ENCODE measurements at places on chromosomes 1 and 21.

DNA sequence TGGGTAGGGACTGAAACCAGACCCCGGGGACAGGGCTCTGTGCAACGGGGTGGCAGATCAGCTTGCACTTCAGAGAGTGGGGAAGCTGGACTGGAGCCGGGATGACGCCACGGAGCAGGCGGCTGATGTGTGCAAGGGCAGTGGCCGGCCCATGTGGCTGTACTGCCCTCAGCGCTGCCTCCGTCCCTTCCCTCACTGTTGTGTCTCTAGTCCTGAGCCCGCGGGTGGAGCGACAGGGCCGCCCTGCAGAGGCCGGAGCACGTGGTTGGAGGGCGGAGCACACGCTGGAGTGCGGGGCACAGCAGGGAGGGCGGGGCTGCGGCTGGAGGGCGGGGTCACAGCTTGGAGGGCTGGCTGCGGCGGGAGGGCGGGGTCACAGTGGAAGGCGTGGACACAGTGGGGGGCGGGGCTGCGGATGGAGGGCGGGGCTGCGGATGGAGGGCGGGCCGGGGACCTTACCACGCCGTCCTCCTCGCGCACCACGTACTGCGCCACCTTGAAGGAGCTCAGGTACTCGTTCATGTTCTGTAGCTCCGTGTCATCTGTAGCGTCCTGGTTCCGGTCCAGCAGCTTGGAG is 52.4 kb downstream of the CHD5 start:
- DNase-seq = peak; percentile 97

DNA sequence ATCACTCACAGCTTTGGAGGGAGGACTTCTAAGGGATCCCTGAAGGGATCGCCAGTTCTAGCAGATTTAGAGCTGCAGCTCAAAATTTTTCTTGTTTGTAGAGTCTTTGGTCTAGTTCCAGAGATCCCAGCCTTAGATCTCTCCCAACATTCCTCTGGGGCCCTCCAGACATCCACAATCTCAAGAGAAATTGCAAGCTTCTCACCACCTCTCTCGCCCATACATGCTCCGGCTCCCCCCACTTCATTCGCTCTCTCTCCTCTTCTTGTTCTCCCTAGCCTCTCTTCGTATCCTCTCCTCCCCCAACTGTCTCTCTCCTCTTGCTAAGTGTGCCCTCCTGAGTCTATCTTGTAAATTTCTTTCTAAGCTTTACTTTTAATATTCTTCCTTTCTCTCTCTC is 15.1 kb upstream of the TUT4 start:
- DNase-seq = no peak

DNA sequence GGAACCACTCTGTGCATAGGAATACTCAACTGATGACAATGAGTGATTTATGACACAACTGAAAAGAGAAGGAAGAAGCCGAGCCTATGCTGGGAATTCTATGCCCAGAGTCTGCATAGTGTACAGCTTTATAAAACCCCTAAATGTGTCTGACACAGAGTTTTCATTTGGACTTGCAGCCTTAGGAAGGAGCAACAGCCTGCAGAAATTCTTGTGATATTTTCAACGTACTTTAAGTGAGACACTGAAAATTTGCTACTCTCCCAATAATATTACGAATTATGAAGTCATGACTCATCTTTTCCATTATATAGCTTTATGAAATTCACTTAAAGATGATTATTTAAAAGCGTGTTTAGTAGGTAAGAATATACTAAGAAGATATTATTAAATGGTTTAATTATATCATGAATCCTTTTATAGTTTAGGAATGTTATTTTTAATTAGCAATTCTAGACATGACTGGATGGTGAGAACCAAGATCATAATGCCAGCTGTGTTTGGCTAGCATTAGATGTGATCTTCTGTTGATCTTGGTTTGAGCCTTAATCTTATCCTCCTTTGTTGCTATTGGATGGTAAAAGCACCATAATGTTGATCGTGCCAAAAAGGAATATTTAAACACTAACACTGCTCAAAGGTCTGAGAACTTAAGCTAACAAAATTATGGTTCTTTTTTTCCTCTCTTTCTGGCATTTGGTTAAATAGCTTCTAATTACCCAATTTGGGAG is 785.1 kb upstream of the ADGRL4 start:
- no peak for DNase-seq

DNA sequence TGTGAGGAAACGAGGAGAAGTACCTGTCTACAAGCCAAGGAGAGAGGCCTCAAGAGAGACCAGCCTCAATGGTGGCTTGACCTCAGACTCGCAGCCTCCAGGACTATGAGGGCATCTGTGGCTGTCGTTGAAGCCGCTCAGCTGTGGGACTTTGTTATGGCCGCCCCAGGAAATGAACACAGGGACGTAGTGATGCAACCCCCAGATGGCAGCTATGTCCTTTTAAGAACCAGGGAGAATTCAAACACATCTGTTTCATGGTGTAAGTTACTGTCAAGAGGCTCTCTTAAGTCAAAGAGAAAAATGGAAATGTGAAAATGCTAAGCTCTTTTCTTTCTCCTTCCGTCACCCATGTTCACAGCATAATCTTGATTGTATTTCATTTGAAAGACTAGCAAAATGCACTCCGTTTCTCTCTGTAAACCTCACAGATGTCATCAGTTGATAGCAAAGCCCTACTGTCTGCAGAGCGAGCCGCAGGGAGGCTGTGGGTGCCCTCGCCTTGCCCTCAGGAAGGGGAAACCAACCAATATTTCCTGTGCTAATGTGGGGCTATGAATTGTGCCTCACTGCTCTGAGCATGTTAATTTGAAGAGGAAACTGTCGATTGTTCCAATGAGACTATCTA is 21.3 kb downstream of the UBASH3A start:
- no peak for DNase-seq

DNA sequence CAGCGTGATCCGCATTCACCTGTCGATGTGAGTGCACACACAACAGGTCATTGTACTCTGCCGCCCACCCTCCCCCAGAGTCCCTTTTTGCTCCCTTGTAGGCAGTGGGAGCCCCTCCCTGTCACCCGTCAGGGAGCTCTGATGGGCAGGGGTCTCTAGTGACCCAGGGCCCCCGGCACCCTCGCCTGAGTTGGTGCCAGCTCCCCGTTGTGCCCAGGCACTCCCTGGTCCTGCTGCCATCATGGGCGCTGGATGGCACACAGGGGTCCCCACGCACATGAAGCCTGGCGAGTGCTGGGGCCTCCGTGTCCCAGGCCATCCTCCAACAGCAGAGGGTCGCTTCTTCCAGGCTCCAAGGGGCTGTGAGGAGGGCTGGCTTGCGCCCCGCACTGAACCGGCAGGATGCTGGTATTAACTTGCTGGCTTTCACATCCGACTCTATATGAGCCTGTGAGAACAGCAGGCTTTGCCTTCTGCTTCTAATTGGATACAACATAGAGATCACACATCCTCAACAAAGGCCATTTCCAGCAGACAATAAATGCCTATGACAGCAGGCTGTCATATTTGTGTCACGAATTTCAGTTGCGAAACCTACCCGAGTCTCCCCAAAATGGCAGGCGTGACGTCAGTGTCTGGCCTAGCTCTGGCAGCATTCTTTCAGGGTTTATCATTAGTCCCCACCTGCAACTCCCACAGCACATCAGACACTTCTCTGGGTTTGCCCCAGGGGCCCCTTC is 35.4 kb downstream of the KIAA1614 start:
- no peak for DNase-seq

DNA sequence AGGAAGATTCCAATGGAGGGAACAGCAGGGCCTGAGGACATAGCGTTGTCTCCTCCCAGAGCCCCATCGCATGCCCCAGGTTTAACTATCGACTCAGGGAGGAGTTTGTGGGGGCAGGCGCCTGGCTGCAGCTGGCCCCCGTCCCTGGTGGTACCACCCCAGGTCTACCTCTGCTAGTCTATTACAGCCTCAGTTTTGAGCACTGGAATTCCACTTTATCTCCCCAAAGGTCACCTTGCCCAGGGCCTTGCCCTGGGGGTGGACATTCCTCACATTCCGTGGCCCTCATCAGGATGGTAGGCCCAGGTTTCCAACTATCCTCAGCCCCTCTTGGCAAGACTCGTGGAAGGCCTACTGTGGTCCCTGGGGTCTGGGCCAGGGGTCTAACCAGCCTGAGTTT is 65.4 kb upstream of the SSBP3 start:
- no peak for DNase-seq

DNA sequence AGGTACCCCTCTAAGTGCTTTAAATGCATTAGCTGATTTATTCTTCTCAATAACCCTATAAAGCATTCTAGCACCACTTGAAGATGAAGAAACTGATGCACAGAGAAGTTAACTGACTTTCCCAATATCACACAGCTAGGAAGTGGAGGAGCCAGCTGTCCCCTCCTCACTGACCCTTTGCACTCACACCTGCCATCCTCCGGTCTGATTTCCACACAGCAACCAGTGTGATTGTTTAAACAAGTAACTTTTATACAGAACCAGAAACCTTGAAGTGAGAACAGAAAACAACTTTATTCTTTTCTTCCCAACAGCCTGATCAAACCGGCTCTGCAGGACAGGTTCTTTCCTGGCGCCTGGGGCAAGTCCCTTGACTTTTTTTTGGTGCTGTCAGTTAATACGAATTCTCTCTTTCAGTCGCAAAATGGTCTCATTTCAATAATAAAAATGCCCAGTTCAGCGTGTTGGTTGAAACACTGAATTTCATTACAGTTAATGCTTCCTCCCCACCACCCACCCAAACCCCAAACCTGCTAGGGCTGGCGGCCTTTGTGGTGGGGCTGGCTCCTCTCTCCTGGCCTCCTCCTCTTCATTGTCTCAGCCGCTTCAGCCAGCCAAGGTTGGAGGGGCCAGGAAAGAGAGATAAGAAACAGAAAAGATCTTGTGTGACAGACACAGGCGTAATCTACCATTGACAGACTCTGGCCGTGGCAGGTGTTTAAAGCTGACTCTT is 26.4 kb upstream of the EEIG2 start:
- peak; percentile 49 for DNase-seq

DNA sequence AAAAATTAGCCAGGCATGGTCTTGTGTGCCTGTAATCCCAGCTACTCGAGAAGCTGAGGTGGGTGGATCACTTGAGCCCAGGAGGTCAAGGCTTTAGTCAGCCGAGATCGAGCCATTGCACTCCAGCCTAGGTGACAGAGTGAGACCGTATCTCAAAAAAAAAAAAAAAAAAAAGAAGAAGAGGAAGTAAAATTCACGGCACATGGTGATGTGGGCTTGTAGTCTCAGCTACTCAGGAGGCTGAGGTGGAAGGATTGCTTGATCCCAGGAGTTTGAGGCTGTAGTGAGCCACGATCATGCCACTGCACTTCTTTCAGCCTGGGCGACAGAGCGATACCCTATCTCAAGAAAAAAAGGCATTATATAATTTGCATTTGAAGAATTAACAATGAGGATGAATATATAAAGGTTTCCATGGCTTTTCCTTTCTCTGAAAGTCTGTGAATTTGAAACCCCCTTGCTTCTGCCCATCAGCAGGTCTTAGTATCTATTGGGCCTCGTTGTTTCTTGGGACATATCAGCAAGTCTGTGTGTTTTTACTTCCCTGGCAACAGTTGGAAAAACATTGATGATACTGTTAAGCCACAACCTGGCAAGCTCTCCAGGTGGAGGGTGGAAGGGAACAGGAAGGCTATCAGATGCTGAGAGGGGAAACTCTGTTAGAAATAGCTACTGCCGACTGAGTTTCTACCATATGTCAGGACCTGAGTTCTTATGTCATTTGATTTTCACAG is 4.6 kb upstream of the PLA2G2D start:
- no peak for DNase-seq

- DNase-seq = no peak
These were observed 191.7 kb upstream of the NFIA start for GRCh38 chr1:60890664-60891063.

- peak; percentile 52 for DNase-seq
These were observed 1.5 kb downstream of the AADACL3 start for GRCh38 chr1:12717301-12717838.

DNA sequence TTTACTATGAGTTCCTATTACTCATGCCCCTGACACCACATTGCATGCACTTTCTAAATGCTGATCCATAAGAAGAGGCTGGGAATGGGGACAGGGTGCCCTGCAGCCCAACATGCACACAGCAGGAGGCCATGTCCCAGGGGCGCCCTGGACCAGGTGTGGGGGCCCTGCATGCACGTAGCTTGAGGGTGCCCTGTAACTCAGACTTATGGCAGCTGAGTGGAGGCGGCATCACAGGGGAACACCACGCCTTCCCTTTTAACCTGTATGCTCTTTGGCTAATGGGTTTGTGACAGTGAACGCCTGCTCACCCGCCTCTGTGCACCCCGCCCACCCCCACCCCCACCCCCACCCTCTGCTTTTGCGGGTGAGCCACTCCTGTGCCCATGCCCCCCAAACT is 36.1 kb downstream of the SNAP47 start:
- DNase-seq = no peak

DNA sequence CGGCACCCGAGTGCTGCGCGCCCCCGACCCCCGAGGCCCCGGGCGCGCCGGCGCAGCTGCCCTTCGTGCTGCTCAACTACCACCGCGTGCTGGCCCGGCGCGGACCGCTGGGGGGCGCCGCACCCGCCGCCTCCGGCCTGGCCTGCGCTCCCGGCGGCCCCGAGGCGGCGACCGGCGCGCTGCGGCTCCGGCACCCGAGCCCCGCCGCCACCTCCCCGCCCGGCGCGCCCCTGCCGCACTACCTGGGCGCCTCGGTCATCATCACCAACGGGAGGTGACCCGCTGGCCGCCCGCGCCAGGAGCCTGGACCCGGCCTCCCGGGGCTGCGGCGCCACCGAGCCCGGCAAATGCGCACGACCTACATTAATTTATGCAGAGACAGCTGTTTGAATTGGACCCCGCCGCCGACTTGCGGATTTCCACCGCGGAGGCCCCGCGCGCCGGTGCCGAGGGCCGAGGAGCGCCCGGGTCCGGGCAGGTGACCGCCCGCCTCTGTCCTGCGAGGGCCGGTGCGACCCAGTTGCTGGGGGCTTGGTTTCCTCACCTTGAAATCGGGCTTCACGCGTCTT is 49.0 kb downstream of the SIM2 start:
- peak; percentile 92 for DNase-seq

- DNase-seq = no peak
These were observed 139.2 kb downstream of the NTMT2 start for GRCh38 chr1:170284951-170285350.

GRCh38 chr1:51578383-51579109 is 38.3 kb upstream of the OSBPL9 start:
- DNase-seq = no peak

DNA sequence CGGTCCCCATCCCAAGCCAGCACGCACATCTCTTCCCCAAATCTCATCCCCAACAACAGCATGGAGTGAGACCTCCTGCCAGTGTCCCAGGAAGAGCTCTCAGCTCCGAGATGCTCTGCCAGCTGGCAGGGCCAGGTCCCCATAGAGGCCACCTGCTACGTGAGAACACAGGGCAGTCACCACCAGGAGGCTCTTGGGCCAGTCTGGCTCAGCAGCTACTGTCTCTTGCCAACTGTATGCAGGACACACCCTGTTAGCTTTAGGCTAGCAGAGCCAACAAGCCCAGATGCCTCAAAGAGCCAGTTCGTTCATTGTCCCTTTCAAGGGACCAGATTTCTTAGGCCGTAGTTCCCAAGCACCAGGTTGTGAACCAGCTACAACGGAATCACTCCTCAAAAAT is 36.9 kb downstream of the FBXO2 start:
- no peak for DNase-seq

Measured in endodermal cell (in vitro differentiated cells).